ENCODE measurements at places on chromosomes 16 and 17.

DNA sequence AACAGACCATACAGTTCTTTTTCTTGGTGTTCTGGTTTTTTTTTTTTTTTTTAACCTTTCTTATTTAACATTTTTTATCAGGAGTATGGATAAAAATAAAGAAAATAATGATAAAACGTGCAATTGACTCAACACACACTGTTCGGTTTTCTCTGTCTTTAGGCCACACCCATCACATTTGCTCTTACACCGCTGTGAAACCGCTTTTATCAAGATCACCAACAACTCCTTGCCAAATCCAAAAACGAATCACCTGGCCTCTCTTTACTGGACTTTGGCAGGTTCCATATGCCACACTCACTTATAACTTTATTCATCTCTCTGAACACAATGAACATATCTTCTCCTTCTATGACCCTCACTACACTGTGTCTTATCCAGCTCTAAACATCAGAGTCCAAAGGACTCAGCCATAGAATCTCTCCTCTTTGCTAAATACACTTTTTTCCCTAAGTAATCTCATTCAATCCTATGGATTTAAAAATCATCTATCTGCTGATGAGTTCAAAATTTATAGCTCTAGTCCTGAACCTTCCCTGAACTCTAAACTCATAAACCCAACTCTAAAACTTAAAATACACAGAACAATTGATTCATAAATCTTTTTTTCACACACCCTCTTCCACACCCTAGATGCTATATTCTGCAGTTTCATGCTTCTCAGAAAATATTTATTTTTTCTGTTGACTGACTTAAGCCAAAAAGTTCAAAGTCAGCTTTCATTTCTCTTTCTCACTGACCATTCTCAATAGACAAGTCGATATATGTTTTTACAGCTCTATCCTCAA, 800.6 kb upstream of the SOX9 start:
- no peak for DNase-seq

DNA sequence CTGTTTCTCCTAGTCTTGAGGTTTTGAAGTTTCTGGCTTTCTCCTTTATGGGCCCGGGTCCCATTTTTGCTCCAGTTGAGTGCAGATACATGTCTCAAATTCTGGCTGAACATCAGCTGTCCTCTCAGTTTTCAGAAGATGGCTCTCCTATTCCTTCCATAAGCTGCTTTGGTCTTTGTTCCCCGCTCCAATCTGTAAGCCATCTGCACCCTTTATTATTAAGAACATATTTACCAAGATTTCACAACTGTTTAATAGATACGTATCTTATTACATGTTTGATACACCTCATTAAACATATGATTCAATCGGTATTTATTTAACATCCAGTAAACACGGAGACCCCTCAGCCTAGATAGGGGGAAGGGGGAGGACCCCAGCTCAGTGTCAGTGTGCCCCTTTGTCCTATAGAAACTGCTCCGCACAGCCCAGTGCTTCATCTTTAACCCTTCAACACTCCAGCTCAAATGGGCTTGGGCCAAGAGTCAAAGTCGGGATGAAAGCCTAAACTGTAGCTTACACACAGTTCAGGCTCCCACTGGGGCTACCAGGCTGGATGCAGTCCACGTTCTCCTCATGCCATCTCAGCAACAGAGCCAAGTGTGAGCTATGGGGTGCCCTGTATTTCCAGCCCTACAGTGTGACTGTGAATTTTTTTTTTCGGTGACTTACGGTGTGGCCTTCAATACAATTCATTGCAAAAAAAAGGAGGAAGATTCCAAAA, 166.0 kb upstream of the ZFHX3 start:
- DNase-seq, result peak; percentile 55

GRCh38 chr16:88345721-88346560, 36.8 kb upstream of the ZNF469 start:
- DNase-seq, result no peak

DNA sequence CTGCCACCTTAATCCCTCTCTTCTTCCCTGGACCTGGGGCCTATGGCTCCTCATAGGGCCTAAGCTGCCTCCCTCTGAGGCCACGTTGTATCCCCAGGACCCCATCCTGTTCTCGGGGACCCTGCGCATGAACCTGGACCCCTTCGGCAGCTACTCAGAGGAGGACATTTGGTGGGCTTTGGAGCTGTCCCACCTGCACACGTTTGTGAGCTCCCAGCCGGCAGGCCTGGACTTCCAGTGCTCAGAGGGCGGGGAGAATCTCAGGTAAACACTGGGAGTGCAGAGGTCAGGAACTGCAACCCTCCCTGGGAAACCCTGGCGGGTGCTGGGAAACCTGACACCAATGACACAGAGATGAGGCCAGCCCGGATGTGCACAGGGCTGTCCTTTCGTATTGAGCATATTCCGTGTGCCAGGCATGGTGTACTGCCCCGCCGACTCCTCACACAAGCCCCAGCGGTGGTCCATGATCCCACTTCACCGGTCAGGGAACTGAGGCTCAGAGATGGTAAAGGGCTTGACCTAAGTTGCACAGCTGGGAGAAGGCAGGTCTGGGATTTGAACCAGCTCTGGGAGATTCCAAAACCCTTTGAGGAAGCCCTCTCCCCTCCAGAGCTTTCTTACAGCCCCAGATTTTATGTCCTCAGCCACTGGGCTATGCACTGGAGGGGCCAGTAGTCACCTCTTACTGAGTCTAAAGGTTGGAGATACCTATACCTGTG, 22.9 kb downstream of the ANKRD40 start:
- peak; percentile 2 for DNase-seq

- no peak for DNase-seq
Observed at GRCh38 chr16:4240624-4241023, 1.3 kb downstream of the SRL start.

DNA sequence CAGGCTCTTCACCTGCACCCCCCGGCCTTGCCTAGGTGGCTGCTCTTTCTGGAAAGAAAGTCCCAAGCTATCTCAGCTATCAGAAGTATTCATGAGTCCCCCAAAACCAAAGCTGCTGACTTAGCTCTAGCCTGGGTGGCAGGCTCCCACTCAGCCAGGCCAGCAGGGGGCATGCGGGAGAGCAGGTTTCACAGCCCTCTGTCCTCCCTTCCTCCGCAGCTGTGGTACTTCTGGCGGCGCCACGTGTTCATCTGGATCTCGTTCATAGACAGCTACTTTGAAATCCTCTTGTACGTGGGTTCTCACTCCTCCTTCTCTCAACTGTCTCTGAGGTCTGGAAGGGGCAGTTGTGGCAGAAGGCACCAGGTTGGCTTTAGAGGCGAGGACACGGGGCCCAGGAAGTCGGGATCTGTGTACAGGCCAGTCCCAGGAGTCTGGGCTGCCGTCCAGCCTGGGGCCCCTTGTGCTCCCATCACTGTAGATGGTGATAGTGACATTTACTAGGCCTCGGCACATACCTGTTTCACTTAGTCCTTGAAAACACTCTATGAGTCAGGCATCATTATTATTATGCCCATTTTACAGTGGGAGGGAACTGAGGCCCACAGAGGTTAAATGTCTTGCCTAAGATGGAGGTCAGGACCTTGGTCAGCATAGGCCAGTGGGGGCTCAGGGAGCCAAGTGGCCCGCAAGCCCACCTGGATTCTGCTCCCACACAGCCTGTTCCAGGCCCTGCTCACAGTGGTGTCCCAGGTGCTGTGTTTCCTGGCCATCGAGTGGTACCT, 12.9 kb downstream of the TRPV2 start:
- no peak for DNase-seq

- DNase-seq, result no peak
Observed at GRCh38 chr17:73694491-73694890, 50.2 kb upstream of the SDK2 start.

GRCh38 chr17:16492613-16493530, 879 bp upstream of the LRRC75A start:
- DNase-seq, result no peak

- no peak for DNase-seq
Observed at GRCh38 chr16:2122429-2122828, 13.3 kb downstream of the PKD1 start.

DNA sequence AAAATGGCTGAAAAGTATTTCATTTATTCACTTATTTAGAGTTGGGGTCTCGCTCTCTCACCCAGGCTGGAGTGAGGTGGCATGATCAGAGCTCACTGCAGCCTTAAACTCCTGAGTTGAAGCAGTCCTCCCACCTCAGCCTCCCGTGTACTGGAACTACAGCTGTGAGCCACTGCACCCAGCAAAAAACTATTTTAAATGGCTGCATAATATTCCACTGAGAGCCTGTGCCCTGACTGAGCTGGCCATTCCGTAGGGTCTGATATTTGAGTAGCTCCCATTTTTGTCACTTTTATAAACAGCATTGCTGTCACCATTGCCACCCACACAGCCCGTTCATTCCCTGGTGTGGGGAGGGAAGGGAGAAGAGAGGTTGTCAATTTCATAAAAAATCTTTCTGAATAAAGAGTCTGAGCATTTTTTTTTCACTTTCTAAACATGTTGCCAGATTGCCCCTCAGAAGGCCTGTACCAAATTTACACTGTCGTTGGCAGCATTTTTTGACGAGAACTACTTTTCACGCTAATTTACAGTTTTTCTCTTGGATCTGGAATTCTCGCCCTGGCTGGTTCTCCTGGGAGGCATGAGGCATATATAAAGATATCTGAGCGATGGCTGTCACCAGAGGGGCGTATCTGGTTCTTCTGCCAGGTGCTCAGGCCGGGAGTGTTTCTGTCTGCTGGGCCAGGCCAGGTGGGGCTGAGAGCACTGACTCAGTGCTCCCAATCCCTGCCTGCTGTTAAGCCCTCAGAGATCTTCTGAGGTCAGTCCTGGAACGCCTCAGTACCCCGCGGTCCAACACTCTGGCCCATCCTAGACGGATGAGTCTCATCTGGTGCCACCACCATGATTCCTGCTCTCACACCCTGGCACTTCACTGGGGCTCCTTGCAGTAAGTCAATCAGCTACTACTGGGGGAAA, 7.2 kb upstream of the KIFC3 start:
- DNase-seq, result no peak

- peak; percentile 50 for DNase-seq
Observed at GRCh38 chr17:59004338-59005111, 102.2 kb downstream of the TRIM37 start.

- DNase-seq, result no peak
Observed at GRCh38 chr16:7182510-7183109, 150.0 kb upstream of the RBFOX1 start.

- no peak for DNase-seq
Observed at GRCh38 chr16:80656711-80657150, 115.9 kb downstream of the DYNLRB2 start.

DNA sequence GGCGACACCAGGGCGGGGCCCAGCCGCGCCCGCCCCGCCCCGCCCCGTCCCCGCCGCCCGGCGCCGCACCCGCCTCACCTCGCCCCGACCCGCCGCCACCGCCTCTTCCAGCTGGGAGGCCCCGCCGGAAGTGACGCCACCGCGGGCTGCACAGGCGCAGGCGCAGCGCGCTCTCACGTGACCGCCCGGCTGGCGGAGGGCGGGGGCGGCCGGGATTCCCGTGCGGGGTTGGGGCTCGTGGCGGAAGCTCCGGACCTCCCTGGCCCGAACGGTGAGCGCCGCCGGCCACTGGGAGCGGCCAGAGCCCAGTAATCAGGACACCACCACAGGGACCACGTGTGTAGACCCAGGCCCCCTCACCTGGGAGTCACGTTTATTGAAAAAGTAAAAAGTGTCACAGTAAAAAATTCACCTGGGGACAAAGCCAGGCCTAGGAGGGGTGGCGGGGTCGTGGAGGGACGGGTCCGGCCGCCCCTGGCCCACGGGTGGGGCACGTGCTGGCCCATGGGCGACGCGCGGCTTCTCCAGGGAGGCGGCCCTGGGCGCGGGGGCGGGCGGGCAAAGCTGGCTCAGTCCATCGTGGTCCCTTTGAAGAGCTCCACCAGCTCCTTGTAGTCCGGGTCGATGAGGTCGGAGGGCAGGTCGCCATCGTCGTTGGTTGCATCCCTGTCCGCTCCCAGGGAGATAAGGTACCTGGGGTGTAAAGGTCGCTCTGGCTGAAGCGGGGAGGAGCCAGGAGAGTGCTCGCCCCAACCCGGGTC, at the start of gene MCRIP1:
MCRIP1 (minus strand) TSS at position 132 of the 761 bp plus-strand sequence. CDS start 8,785 bp downstream, outside the sequence.
- peak; percentile 76 for DNase-seq

- no peak for DNase-seq
Observed at GRCh38 chr17:75205793-75206163, 299 bp downstream of the NUP85 start.

All from NCI-H748 treated with DMSO at 0.1 percent for 48 hours (cell line).